Common myeloid progenitor, CD34-positive (primary cell): ENCODE measurements at places on chromosomes 11 and 22.
A peak's percentile ranks its signal among the peaks of the same experiment; 100 is the strongest.

- H3K27ac ChIP-seq = no peak overlapping the region
- H3K4me1 ChIP-seq = peaks cover 10% of the 10 kb centered on the region
- no peaks in the 10 kb centered on the region for H3K27me3 ChIP-seq
- no peak overlapping the region for H3K4me3 ChIP-seq
- no peak for DNase-seq
- H3K36me3 ChIP-seq = no peaks in the 10 kb centered on the region
These were observed 3.8 kb downstream of the CEP57 start for GRCh38 chr11:95794086-95794485.

- H3K27ac ChIP-seq = no peak overlapping the region
- H3K36me3 ChIP-seq = no peaks in the 10 kb centered on the region
These were observed 292.2 kb downstream of the ST3GAL4 start for GRCh38 chr11:126647735-126648134.

DNA sequence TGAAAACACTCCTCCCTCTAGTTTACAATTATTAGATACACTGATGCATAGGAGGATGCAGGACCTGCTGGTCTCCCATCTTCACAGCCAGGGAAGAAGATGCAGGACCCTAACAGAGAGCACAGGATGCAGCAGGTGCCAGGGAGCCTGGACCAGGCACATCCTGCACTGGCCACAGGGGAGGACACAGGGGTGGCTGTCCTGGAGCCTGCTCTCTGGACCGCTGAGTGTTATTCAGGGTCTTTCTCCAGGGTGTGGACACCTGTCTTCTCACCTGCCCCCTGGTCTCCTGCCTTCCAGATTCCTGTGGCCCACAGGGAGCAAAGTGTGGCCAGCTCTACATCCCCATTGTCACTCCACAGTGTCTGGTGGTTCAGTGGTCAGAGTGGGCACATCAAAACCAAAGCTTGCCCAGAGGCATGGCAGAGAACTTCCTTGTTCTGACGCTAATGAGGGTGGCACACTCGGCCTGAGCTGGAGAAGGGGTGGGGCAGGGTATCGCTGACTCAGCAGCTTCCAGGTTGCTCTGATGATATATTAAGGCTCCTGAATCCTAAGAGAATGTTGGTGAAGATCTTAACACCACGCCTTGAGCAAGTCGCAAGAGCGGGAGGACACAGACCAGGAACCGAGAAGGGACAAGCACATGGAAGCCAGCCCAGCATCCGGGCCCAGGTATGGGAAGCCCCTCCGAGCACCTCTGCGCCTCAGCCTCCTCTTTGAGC is at the start of gene APOBEC3A:
TSS of gene APOBEC3A (plus strand) at position 564 of the 725 bp plus-strand sequence. CDS start at position 647, 83 bp downstream.
- H3K4me1 ChIP-seq = peaks cover 15% of the 10 kb centered on the region
- peak; percentile 73 for DNase-seq
- no peak within 1 kb of the TSS for H3K27ac ChIP-seq
- no peak within 1 kb of the TSS for H3K4me3 ChIP-seq
- H3K36me3 ChIP-seq = no peaks in the 10 kb centered on the region

GRCh38 chr11:2566223-2567025 is 121.6 kb downstream of the KCNQ1 start:
- no peak for DNase-seq
- H3K36me3 ChIP-seq = no peaks in the 10 kb centered on the region
- H3K4me1 ChIP-seq = no peaks in the 10 kb centered on the region
- H3K4me3 ChIP-seq = no peak overlapping the region

DNA sequence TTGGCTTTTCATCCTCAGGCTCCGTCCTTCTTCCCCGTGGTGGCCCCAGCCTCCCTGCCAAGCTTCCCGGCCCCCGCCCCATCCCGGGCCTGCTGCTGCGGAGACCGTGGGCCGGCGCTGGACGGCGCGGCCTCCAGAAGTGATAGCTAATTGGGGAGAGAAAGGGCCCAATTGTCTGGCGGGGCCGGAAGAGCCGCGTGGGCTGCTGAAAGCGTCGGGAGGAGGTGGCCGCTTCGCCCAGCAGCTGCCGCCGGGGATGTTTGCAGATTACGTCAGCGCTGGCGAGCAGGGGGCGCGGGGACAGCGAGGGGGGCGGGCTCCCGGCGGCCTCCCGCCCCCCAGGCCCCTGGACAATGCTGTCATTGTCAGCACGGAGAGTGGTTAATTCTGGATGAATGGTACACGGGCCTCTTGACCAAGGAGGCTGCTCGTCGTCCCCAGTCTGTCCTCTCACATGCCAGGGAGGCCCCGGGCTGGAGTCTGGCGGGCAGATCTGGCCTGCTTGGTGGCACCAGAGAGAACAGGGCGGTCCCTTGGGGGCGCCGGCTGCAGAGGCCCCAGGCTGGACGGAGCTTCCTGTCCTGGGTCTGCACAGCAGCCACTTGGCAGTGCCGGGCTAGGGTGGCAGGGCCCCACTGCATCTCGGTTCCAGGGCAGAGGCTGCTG is 1.6 kb downstream of the SMIM38 start:
- no peak overlapping the region for H3K27ac ChIP-seq
- peaks cover 4% of the 10 kb centered on the region for H3K27me3 ChIP-seq
- DNase-seq = peak; percentile 21
- H3K36me3 ChIP-seq = no peaks in the 10 kb centered on the region

DNA sequence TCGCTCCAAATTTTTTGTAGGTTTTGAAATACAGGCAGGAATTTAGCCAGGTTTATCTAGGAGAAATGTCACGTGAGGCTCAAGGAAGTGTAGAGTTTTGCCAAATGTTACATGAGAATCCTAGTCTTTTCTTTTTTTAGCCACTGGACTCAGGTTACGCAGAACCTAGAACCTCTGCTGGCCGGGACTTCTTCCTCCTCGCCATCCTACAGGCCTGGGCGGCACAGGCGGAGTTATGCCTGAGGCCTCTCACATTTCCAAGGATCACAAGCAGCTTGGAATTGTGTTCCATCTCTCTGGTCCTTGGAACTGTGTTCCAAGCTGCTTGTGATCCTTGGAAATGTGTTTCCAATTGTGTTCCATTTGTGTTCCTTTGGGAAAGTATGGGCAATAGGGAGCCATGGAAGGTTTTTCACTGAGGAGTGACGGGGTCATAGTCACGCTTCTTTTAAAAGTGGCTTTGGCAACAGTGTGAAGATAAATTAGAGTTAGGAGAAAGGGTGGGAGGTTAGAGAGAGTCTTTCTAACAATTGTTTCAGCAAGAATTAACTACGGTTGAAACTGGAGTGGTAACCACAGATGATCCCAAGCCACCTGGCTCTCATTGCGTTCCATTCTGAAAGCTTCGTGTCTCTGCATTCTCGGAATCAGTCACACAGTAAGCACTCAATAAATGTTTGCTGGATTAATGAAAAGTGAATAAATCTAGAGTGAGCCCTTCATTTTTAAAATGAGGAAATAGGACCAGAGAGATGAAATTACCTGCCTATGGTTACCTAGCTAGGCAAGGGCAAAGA is 12.5 kb upstream of the POU2AF1 start:
- no peak for DNase-seq
- no peaks in the 10 kb centered on the region for H3K36me3 ChIP-seq
- H3K4me1 ChIP-seq = peaks cover 15% of the 10 kb centered on the region
- no peak overlapping the region for H3K4me3 ChIP-seq

- H3K4me3 ChIP-seq = no peak overlapping the region
- H3K36me3 ChIP-seq = no peaks in the 10 kb centered on the region
- H3K27me3 ChIP-seq = no peaks in the 10 kb centered on the region
- H3K4me1 ChIP-seq = no peaks in the 10 kb centered on the region
These were observed 100.0 kb upstream of the SOX6 start for GRCh38 chr11:16456366-16456765.

DNA sequence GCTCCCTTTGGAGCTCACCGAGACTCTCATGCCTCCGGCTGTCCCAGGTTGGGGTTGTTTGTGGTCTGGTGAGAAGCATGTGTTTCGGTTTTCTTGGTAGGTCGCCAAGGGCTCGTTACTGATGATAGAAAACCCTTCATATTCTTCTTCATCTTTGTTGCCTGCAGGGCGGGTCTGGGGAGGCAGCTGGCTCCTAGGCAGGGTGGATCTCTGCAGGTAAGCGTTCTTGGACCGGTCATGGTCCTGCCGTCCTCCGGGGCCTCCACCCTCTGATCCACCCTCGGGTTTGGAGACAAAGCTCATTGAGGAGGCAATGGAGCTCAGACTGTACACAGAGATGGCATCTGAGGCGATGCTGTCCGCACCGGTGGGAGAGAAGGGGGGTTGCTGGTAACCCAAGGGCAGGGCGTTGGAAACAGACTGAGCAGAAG is 64.3 kb upstream of the PITPNB start:
- H3K4me3 ChIP-seq = no peak overlapping the region
- peaks cover 3% of the 10 kb centered on the region for H3K36me3 ChIP-seq
- H3K27ac ChIP-seq = no peak overlapping the region
- no peak for DNase-seq
- H3K27me3 ChIP-seq = no peaks in the 10 kb centered on the region

DNA sequence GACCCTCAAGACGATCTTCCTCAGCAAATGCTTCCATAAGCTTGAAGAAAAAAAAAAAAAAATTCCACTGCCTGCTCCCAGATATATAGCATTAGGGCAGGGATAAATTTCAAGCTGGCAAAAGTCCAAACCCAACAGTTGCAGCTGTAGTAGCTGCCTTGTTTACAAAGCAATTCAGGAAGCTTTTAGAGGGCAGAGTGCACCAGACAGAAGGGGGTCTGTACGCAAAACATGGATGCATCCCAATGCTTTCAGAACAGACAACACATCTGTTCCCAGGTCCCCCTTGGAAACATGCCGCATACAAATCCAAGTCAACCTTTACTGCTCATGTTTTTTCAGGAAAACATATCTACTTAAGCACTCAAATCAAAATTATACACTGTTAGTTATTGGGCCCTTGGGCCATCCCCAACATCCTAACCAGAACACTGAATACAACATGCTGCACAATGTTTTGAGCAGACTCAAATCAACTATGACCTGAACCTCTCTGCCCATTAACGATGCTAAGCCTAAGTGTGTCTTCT is 94.5 kb downstream of the CADM1 start:
- H3K27ac ChIP-seq = no peak overlapping the region
- H3K4me1 ChIP-seq = no peaks in the 10 kb centered on the region
- H3K36me3 ChIP-seq = no peaks in the 10 kb centered on the region

DNA sequence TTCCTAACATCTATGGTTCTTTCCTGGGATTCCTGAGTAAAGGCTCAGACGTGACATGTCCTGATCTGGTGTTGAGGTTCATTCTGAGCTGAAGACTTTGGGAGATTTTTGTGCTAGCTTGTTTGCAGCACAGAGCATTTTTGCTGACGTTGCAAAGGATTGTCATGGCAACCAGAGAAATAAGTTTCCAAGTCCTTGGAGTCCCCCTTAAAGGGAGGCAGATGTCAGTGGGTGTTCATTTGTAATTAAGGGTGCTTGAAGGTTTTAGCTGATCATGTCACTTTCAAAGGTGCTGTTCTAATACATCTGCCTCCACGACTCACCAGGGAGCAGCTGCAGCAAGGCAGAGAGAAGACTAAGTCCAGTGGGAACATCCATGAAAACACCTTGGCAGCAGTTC is 5.4 kb upstream of the SYN3 start:
- H3K27ac ChIP-seq = no peak overlapping the region
- DNase-seq = peak; percentile 19
- H3K4me3 ChIP-seq = no peak overlapping the region
- no peaks in the 10 kb centered on the region for H3K4me1 ChIP-seq
- no peaks in the 10 kb centered on the region for H3K36me3 ChIP-seq
- peaks cover 9% of the 10 kb centered on the region for H3K27me3 ChIP-seq

- H3K4me1 ChIP-seq = peaks cover 26% of the 10 kb centered on the region
- H3K36me3 ChIP-seq = no peaks in the 10 kb centered on the region
- no peak overlapping the region for H3K4me3 ChIP-seq
- no peak for DNase-seq
- no peak overlapping the region for H3K27ac ChIP-seq
These were observed 15.0 kb upstream of the MUC6 start for GRCh38 chr11:1051356-1052132.

DNA sequence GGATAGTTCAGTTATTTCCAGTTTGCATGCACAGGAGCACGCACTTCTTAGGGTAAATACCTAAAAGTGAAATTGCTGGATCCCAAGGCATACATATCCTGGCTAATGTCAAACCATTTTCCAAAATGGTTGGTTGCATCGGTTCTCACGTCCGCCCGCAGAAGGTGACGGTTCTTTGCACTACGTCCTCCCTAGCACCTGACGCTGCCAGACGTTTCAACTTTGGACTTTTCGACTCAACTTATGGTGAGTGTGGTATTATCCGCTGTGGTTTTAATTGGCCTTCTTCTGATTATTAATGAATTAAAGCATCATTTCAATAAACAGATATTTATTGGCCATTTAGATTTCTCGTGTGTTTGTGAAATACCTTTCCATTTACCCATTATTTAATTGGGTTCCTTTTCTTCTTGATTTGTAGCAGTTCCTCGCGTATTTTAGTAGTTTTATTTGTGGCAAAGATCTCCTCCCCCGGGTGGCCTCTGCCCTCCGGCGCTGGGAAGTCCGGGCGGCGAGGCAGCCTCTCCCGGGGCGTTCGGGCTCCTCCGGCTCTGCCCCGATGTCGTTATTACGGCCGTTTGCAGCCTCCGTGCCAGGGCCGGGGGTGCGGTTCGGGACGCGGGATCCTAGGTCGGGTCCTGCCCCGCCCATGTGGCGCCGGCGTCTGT is at the start of gene JHY:
TSS of gene JHY (plus strand) at position 571 of the 668 bp plus-strand sequence. CDS start 3,091 bp downstream, outside the sequence.
- H3K4me1 ChIP-seq = peaks cover 6% of the 10 kb centered on the region
- peak within 1 kb of the TSS; percentile 90 for H3K27ac ChIP-seq
- H3K36me3 ChIP-seq = no peaks in the 10 kb centered on the region
- DNase-seq = peak; percentile 50

- H3K36me3 ChIP-seq = no peaks in the 10 kb centered on the region
- DNase-seq = no peak
- no peaks in the 10 kb centered on the region for H3K4me1 ChIP-seq
- H3K27me3 ChIP-seq = no peaks in the 10 kb centered on the region
These were observed 41.8 kb downstream of the MACROD1 start for GRCh38 chr11:64124147-64124546.

- no peaks in the 10 kb centered on the region for H3K36me3 ChIP-seq
- no peak overlapping the region for H3K27ac ChIP-seq
- no peaks in the 10 kb centered on the region for H3K27me3 ChIP-seq
- H3K4me3 ChIP-seq = no peak overlapping the region
- H3K4me1 ChIP-seq = no peaks in the 10 kb centered on the region
- DNase-seq = no peak
These were observed 114.1 kb downstream of the SERGEF start for GRCh38 chr11:17898782-17899181.

GRCh38 chr11:71283971-71284441 is 31.6 kb upstream of the SHANK2 start:
- peaks cover 5% of the 10 kb centered on the region for H3K27me3 ChIP-seq
- DNase-seq = no peak
- no peaks in the 10 kb centered on the region for H3K36me3 ChIP-seq
- H3K27ac ChIP-seq = no peak overlapping the region
- H3K4me1 ChIP-seq = no peaks in the 10 kb centered on the region
- no peak overlapping the region for H3K4me3 ChIP-seq

- no peaks in the 10 kb centered on the region for H3K27me3 ChIP-seq
- no peak overlapping the region for H3K27ac ChIP-seq
- DNase-seq = no peak
- H3K4me1 ChIP-seq = no peaks in the 10 kb centered on the region
These were observed 57.0 kb downstream of the DBX1 start for GRCh38 chr11:20103281-20103680.

- H3K27ac ChIP-seq = no peak overlapping the region
- no peak for DNase-seq
- H3K27me3 ChIP-seq = no peaks in the 10 kb centered on the region
- H3K4me1 ChIP-seq = no peaks in the 10 kb centered on the region
- peaks cover 18% of the 10 kb centered on the region for H3K36me3 ChIP-seq
These were observed 102.4 kb downstream of the PRMT3 start for GRCh38 chr11:20489948-20490347.
